ENCODE measurements at places on chromosomes 13 and 19.
A peak's percentile ranks its signal among the peaks of the same experiment; 100 is the strongest.

DNA sequence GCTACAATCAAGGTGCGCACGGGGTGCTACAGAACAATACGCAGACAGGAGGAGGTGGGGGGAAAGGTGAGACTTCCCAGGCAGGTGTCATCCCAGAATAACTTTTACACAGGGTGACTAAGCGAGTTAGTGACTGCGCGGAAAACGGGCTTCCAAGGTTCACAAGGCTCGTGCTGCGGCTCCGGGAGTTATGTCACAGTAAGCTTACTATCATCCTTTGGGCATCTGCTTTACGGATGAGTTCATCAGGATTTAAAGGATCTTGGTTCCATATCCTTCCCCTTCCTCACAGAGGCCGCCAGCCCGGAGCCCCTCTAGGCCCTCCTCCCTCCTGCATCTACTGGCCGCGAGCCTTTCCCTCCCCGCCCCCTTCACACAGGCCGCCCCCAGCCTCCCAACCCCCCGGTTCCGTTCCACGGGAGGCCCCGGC, 474 bp upstream of the IFT88 start:
- no peak for DNase-seq

GRCh38 chr19:17757125-17757524, 5.8 kb downstream of the FCHO1 start:
- DNase-seq: no peak

GRCh38 chr13:20291037-20291436, 58.9 kb upstream of the GJB6 start:
- no peak for DNase-seq

DNA sequence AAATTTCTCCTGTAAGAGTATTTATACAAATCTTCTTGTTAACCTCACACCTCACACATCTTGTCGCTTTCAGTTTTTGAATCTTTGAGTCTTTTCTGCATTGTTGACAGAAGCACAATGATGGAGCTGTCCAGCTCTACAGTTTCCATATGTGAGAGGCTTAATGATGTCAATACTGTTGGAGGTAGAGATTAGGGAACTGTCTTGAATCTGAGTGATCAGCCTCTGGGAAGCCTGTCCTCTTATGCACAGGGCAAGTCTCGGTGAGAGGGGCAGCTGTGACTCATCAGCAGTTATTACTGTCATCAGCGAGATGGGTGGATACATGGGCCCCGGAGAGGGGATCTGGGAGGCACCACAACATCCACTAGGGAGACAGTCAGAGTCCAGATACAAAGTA, 4.6 kb upstream of the ITGBL1 start:
- DNase-seq: no peak

GRCh38 chr19:56199687-56200086, 2.1 kb upstream of the ZSCAN5B start:
- DNase-seq: no peak

- DNase-seq: peak; percentile 92
Observed at GRCh38 chr19:15449620-15450527, at the start of gene WIZ. TSS of gene WIZ (minus strand) at chr19:15449956. CDS start at chr19:15448307, 1,649 bp downstream.

DNA sequence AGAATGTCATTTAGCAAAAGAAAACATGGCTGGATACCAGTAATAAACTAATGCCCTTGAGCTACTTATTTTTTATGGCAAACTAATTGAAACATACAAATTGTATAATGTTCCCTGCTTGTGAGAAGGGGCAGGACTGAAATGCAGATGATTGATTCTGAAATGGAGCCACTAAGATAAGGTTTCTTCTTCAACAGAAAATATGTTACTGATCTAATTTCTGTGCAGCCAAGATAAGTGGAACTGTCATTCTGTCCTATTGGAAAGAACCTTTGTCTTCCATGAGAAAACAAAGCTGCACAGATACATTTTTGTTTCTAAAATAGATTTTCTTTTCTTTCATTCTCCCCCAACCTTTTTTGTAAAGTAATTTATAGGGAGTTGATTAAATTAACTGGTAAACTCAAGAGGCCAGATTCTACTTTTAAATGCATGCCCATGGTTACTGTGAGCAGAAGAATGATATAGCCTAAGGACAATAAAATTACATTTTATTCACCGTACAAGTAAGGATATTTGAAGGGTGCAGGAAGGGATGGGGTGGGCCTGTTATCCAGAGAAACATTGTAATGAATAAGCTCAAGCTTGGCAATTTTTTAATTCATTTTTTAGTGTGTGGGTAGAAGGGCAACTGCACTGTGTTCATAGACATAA, 39.9 kb downstream of the STARD13 start:
- DNase-seq: no peak

- no peak for DNase-seq
Observed at GRCh38 chr19:54440641-54441040, 8.4 kb upstream of the LENG8 start.

DNA sequence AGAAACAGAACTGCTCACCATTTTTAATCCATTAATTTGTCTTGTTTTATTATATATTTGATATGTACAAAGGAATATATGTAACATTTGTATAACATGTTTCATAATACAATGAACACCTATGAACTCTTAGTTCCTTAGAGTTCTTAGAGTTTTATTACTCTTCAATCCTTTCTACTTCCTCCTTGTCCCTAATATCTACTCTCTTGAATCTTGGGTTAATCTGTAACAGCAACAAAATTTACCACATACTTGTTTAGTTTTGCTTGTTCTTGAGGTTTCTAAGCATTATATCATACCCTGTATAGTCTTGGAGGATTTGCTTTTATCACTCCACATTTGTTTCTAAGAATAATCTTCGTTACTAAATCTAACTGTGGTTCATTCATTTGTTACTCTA, 151.4 kb downstream of the PDS5B start:
- no peak for DNase-seq

DNA sequence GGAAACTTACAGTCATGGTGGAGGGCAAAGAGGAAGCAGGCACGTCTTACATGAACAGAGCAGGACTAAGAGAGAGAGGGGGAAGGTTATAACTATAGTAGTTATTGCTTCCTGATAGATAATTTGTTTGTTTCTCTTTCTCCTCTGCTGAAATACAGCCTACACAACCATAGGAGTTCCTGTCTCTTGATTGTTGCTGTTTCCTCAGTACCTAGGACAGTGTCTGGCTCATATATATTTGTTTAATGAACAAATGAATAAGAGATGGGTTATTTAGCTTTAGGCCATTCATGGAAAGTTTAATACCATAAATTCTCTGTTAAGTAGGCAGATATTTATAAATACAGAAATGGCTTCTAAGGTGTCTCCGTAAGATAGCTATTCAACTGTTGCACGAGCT, 95.2 kb downstream of the PCCA start:
- DNase-seq: no peak

DNA sequence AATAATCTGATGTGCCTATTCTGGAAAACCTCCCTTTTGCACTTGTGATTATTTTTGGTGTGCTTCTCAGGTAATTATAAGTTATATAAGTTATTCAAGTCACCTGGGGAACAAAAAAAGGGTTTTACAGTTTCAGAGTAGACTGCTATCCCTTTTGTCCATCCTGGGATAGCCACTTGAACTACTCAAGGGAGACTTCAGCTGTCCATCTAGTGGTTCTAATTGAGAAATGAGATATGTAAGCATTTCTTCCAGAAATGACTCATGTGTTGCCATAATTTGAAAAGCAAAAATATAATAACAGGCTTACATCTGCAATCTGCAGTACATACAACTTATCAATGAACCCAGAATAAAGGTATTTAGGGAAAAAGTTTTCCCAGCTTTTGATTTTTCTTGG, 20.4 kb downstream of the UBL3 start:
- no peak for DNase-seq

DNA sequence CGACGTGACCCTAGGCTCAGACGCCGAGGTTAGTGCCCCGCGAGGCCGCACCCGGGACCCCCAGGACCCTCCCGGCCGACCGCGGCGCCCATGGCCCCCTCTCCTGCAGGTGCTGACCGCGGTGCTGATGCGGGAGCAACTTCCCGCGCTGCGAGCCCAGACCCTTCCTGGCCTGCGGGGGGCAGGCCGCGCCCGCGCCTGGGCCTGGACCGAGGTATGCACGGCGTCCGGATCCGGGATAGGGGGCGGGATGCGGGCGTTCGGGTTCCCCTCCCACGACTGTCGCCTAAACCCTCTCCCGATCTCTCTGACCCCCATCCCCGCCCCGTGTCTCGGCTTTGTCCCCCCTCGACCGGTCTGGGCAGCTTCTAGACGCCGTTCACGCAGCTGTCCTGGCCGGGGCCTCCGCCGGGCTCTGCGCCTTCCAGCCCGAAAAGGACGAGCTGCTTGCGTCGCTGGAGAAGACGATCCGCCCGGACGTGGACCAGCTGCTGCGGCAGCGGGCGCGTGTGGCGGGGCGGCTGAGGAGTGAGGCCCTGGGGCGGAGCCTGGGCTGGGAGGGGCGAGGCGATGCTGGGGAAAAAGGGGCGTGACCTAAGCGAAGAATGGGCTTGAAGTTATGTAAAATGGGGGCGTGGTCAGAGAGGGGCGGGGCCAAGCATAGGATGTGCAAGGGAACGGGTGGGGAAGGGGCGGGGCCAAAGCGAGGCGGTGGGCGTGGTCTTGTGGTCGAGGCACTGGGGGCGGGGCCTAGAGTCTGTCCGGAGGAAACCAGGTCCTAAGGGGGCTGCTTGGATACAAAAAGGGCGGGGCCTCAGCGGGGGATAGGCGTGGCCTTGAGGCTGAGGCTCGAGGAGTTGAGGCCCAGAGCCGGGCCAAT, 16.0 kb upstream of the COLGALT1 start:
- peak; percentile 97 for DNase-seq

DNA sequence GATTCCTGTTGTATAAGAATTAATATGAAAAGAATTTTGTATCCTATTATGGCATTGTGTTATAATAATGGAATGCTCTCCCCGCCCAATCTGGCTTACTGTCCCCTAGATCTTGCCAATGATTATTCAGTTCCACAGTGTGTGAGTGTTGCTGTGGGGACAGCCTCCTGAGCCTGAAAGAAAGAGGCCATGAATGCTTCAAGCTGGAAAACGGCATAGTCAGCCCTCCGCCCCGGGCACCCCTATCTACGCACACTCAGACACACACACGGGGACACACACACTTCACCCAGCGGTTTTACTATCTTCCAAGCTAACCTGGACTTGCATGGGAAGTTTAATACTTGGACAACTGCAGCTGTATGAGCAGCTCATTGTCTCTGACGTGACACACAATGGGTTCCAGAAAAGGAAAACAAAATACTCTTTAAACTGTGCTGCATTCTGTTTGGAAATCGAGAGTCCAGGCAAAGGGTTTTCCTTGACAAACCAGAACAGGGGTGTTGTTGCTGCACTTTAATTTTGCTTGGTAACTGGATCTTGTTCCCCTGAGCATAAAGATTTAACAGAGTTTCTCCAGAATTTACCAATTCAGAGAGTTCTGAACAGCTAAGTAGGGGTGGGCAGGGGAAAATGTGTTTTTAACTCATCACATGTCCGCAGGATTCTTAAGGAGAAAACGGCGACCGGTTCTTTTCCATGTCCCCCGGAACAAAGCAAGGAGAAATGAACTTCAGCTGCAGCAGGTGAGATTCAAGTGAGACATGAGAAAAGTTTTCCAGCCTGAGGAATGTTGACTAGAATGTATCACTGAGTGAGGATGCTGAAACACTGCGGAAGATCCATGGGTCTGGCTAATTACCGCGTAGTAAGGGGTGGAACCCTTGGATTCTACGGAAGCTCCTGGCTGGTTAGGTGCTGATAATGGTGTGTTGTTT, 472.9 kb downstream of the FOXO1 start:
- DNase-seq: no peak

DNA sequence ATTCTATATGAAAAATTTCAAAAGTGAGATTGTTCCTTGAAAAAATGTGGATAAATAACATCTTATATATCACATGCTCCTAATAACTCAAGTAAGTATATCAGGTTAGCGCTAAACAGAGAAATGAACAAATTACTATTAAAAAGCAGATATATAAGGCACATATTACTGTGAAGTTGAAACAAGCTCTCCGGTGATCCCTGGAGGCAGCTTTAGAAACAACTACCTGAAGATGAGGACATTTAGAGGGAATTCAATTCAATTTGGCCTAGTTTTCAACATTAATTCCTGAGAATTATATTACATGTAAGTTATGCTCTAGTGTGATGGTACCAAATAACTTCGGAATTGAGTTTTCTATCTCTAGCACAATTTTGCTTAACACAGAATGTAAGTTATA, 1373.6 kb upstream of the SPRY2 start:
- DNase-seq: no peak

GRCh38 chr13:84821261-84821660, 939.0 kb upstream of the SLITRK1 start:
- DNase-seq: no peak

DNA sequence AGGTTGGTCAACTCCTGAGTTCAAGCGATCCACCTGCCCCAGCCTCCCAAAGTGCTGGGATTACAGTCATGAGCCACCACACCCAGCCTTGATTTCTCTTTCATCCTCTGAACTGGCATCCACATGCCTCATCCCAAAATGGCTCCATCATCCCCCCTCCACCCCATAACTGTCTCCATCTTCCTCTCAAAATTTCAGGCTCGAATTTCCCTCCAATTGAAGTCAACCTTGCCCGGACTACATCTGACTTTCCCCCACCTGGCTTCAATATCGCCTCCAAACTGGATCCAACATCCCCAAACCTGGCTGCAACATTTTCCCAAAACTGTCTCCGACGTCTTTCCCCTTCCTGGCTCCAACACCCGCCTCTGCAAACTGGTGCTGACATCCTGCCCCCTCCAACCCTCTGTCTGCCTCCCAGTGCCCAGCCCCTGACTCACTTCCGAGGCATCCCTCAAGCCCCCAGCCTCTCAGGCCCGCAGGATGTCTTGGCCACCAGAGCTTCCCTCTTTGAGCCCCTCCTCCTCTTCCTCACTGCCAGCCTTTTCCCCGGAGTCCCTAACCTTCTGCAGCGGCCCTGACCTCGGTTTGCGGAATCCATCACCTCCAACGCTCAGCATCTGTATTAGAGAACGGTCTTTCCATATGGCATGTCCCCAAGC, 943 bp downstream of the EXOC3L2 start:
- DNase-seq: no peak

DNA sequence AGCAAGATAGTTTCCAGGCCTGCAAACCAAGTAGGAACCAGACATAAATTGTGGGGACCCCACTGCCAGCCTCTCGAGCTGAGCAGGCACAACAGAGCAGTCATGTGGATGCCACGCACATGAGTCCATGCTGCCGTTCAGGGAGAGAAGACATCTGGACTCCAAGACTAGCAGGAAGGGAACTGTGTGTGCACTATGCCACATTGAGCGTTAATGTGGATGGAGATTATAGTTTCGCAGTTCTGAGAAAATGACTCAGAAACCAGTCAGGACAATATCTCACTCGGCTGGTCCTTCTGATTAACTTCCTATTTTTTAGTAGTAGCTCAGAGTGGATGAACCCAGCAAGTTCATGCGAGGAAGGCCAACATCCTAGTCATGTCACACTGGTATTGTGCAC, 124.9 kb downstream of the CRYL1 start:
- no peak for DNase-seq

- DNase-seq: no peak
Observed at GRCh38 chr13:91595677-91596076, 197.3 kb downstream of the GPC5 start.

GRCh38 chr13:26989957-26990713, 181.5 kb downstream of the USP12 start:
- no peak for DNase-seq

GRCh38 chr19:10766671-10767201, 48.9 kb downstream of the DNM2 start:
- DNase-seq: no peak

GRCh38 chr13:77544758-77545338, 9.3 kb downstream of the SCEL start:
- no peak for DNase-seq
